Prostate gland (tissue), 2 donors: ENCODE measurements at places on chromosomes 3 and 15. TPM values are rescaled to one million over a fixed set of nuclear protein-coding genes. Genes with fewer than 3 reads are reported as not detected.

- no peak for DNase-seq
These were observed 108.3 kb upstream of the CACNA2D3 start for GRCh38 chr3:54014067-54014466.

- no peak for DNase-seq
These were observed 486.8 kb upstream of the THBS1 start for GRCh38 chr15:39094116-39094515.

DPPA2 gene
- total RNA-seq = not detected

DNA sequence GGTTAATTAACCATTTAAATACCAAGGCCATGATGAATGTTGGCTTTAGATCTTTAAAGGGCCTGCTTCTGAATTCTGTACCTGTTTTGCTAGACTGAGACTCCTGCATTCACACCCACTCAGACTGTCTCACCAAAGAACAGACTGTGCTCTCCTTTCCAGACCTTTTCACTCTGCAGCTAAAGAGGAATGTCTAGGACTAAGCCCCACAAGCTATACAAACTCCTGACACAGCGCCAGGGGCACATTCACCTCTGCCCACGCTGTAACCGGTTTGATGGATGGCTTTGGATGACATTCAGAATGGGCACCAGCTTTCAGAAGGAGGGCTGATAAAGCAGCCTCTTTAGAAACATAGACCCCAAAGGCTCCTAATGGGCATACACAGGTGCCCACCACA lies 200.1 kb downstream of the KCNMB2 start:
- no peak for DNase-seq

DNA sequence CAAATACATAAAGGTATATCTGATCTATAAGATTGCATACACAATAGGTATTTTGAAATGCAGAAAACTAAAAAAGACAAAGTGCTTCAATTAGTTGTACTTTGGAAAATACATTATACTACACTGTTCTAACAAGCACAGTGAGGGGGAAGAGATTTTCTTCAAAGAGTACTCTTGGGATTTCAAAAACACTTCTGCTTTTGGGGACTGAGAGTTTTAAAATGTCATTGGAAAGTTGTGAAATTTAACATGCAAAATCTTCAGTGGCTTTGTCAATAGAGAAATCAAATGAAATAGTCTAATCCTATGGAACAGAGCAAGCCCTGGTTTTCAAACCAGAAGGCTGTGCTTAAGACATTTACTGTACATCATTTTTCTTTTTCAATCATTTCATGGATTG lies 322.2 kb upstream of the SEMA6D start:
- no peak for DNase-seq

GRCh38 chr3:109923431-109923830 lies 586.1 kb upstream of the DPPA4 start:
- DNase-seq = no peak

- no peak for DNase-seq
These were observed 438 bp downstream of the SHOX2 start for GRCh38 chr3:158105710-158106253.

DNA sequence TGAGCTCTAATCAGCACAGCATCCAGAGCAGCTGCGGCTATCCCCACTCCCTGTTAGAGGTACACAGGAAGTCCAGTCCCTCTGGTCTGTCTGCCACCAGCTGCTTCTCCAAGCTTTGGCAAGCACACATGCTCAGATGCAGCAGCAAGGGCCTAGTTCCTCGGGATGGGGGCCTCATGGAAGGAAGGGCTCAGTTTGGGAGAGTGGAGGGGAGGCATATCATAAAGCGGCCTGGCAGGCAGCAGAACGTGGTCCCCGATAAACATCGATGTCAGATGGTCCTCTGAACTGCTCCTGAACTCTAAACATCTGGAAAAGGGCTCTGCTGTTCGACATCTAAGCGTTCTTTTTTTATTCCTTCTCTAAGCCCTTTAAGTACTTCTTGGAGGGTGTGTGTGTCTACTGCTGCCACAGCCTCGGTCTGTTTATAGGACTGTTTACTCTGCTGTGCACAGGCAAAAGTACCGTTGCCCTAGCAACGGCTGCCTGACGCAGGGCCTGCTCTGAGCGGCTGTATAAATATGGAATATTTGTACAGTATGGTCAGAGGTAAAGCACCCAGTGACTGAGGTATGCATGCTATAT lies 74.6 kb downstream of the PRICKLE2 start:
- DNase-seq = peak; percentile 74

- no peak for DNase-seq
These were observed 6.8 kb upstream of the TBC1D5 start for GRCh38 chr3:17749281-17749680.

CMTM6 gene
- 79.8 TPM for total RNA-seq

CMTM8 gene
- 30.3 TPM for total RNA-seq

WDR93 gene
- 3.0 TPM for total RNA-seq

- DNase-seq = no peak
These were observed 98.0 kb upstream of the BOC start for GRCh38 chr3:113113361-113113760.

GRCh38 chr15:92662762-92663161 lies 7.2 kb upstream of the FAM174B start:
- DNase-seq = no peak

NEDD4 gene
- total RNA-seq = 14.8 TPM

GCNT3 gene
- total RNA-seq = 1.6 TPM

- DNase-seq = no peak
These were observed 41.3 kb upstream of the ZBED2 start for GRCh38 chr3:111636366-111636885.

GRCh38 chr3:190064112-190064511 lies 56.6 kb downstream of the P3H2 start:
- peak; percentile 26 for DNase-seq

DNA sequence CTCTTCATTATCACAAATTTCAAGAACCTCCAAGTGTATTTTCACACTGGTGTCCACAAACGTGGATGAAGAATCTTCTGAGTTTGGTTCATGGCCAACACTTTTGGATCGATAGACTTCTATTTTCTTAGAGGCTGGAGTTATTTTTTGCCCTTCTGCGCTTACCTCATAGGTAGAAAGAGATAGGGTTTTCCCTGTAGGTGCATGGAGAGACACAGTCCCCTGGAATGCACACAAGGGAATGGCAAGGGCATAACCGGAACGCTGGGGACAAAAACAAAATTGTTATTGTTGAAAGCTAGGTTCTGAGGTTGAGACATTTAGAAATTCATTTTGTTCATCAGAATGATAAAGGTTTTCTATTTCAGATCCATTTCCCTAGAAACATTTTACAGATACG lies 13.7 kb upstream of the DHX36 start:
- DNase-seq = no peak

DNA sequence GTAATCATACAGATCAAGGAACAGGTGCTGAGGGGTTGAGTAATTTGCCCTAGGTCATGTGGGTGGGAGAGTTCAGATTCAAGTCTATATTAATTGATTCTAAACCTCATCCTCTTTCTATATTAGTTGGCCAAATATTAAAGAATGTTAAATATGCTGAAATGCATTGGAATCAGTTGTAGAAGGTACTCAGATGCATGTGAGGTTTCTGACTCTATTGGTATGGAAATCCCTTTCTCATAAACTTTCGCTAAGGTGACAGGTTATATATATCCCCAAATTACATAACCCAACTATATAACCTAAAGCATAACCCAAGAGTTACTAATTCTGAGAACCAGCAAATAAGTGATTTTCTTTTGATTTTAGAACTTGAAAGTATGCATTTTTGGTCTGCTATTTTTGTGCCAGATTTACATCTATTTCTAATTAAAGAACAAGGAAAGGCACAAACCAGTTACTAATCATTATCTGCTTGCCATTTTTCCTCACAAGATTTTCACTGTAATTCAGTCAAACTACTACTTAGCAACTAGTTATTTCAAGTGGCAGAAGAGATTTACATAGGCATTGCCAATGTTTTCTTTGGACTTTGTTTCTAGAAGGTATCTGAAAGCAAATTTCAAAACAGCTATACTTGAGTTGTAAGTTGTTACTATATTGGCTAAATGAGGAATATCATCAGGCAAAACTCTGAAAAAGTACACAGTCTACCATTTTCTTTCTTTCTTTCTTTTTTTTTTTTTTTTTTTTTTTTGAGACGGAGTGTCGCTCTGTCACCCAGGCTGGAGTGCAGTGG lies 201.3 kb downstream of the RBMS3 start:
- no peak for DNase-seq

DNA sequence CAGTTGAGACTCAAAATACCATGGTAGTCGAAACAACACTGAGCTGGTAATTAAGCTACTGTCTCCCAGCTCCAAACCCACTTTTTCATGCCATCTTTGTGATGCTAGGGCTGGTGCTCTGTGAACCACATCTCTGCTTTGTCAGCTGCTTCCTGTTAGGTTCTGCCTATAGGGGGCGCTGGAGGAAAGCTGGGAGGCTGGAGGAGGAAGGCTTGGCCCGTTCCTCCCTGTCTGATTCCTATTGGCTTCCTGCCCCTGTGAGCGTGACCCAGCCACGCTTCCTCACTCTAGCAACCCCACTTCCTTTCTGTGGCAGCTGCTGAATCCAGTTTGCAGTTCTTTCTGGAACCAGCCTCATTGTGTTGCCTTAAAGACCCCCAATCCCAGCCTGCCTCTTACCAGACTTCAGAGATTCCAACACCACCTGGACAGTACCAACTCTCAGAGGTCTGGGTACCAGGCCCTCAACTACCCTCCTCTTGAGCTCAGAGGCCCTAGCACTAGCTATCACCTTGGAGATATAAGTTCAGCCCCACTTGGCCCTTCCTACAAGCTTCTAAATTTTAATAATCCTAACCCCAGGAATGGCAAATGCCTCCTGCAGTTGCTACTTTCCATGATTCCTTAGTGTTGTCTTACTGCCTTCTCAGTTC lies 120.9 kb downstream of the ERC2 start:
- no peak for DNase-seq

- DNase-seq = no peak
These were observed 34.5 kb downstream of the RASGRP1 start for GRCh38 chr15:38530113-38530512.

DNA sequence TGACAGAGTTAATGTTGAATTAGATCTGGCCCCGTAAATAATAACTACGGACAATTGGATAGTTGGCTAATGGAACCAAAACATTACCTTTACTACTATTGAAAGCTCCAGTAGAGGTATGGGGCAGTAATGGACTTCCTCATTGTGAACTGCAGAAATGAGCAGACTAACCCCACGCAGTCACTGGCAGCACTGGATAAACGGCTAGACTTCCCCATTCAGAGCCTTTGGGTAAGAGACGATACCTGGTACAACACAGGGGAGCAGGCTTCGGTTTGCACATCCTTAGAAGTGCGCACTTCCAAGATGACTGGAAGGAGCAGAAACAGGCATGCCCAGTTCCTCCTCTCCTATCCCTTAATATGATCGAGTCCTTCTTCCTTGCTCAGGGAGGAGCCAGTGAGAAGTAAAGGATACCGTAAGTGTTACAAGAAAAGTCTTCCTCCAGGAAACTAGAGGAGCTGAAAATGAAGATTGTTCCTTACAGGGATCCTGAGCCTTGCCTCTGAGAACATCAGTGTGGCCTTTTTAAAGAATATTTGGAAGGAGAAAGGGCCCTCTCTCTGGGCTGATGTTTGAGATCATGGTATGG lies 100.5 kb upstream of the NECTIN3 start:
- no peak for DNase-seq

SYNM gene
- total RNA-seq = 185 TPM

DNA sequence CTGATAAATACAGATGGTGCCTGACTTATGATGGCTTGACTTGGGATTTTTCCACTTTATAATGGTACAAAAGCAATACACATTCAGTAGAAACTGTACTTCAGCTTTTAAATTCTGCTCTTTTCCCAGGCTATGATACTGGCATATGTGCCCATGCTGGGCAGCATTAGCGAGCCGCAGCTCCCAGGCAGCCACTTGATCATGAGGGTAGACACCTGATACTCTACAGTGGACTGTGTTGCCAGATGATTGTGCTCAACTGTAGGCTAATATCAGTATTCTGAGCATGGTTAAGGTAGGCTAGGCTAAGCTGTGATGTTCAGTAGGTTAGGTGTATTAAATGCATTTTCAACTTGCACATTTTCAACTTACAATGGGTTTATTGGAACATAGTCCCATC lies 17.7 kb upstream of the FEM1B start:
- DNase-seq = no peak
